ENCODE measurements at places on chromosomes 6 and 20.
A peak's percentile ranks its signal among the peaks of the same experiment; 100 is the strongest.

GRCh38 chr6:147135211-147135681 lies 69.0 kb upstream of the STXBP5 start:
- ATAC-seq, result no peak

- ATAC-seq, result no peak
Observed at GRCh38 chr6:110547266-110547964, 71.0 kb upstream of the SLC22A16 start.

GRCh38 chr20:39630215-39630908 lies 668.2 kb downstream of the DHX35 start:
- peak; percentile 89 for ATAC-seq

GRCh38 chr6:138339024-138339423 lies 38.7 kb upstream of the SMIM28 start:
- no peak for ATAC-seq

DNA sequence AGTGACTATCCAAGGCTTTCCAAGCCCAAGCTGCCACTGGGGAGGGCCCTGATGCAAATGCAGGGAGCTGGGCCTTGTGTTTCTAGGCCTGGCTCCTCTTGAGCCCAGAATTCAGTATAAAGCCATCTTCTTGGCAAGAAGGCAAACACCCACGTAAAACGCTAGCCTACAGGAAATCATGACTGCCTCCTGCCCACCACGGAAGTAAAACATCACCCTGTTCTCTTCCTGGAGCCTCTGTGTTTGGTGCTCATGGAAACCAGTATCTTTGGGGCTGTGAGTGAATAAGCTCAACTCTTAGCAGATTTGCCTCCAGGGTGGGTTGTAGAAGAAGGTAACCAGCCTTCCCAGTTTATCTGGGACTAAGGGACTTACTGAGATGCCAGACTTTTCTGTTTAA lies 271.0 kb downstream of the ZNF217 start:
- no peak for ATAC-seq

DNA sequence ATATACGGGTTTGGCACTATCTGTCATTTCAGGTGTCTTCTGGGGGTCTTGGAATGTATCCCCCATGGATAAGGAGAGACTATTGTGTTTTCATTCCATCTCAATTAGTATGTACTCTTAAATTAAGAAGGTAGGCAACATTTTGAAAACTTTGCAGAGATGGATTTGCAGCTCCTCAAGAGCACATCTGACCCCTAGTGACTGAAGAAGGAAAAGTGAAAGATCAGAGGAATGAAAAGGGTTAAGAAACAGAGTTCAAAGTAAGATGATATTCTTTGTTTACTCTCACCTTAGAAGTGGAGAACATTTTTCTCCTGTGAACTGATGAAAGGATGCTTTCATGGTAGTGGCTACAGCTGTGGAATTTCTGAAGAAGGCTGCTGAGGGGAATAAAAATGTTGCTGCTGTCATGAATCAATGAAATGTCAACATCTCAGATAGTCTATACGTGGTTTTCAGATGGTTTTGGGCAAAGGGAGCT lies 41.5 kb downstream of the SH3BGRL2 start:
- ATAC-seq, result no peak

Measured in motor neuron (in vitro differentiated cells).